ENCODE measurements at places on chromosomes 1 and 21.
A peak's percentile ranks its signal among the peaks of the same experiment; 100 is the strongest.

DNA sequence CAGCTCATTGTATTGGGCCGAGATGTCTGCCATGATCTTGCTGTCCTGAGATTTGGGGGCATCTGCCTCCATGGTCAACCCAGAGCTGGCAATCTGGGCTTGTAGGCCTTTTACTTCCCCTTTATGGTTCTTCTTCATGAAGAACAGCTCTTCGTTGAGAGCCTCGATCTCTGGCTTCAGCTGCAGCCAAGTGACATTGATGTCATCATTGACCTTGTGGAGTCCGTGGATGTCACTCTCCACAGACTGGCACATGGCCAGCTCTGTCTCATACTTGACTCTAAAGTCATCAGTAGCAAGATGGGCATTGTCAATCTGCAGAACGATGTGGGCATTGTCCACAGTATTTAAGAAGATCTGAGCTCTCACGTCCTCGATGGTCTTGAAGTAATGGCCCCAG is 29.2 kb downstream of the RAP1A start:
- DNase-seq, result no peak

DNA sequence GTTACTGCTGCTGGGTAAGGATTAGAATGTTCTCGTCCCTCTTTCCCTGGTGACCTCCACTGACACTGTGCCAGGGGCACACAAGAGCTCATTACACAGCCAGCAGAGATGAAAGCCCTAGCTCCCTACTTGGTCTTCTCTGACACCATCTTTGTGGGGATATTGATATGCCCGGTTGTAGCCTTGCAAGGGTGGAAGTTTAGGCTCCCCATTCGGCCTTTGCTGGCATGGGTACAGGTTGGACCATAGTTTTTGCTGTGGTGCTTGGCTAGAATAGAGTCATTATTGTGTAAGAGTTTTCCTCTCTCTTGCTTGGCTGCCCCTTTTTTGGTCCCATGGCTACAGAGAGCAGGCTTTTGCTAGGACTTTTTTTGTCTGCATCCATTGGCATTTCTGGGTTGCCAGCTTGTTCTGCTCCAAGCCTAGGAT is 12.3 kb downstream of the RAB4A start:
- no peak for DNase-seq

GRCh38 chr21:27352885-27353284 is 386.0 kb upstream of the ADAMTS5 start:
- DNase-seq, result no peak

DNA sequence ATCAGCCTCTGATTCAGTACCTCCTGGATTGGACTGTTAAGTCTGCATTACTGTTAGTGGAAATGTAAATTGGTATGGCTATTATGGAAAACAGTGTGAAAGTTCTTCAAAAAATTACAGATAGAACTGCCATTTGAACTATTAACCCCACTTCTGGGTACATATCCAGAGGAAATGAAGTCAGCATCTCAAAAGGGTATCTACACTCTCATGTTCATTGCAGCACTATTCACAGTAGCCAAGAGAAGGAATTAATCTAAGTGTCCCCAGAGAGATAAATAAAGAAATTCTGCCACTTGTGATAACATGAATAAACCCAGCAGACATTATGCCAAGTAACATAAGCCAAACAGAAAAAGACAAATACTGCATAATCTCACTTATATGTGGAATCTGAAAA is 676.0 kb downstream of the PLA2G4A start:
- no peak for DNase-seq

- peak; percentile 49 for DNase-seq
Measured at GRCh38 chr1:25922056-25922970, 16.1 kb upstream of the STMN1 start.

GRCh38 chr1:208934933-208935332 is 648.6 kb upstream of the CAMK1G start:
- DNase-seq, result no peak

GRCh38 chr1:25804244-25804963 is 4.4 kb downstream of the SELENON start:
- DNase-seq, result no peak

DNA sequence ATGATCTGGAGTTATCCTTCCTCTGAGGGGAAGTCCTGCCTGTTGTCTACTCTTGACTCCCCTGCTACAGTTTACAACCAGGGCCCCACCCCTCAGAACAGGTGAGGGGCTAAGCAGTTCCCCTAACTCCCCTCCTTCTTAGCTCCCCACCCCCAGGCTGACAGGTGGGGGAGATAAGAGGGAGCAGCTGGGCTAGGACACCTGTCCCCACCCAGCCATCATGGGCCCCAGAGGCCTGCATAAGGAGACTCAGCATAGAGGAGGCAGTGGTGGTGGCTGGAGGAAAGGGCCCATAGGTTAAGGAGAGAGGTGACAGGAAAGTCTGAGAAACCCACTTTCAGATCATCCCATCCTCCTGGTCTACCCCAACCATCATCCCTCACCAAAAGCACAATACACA is 6.8 kb downstream of the MEF2D start:
- no peak for DNase-seq

DNA sequence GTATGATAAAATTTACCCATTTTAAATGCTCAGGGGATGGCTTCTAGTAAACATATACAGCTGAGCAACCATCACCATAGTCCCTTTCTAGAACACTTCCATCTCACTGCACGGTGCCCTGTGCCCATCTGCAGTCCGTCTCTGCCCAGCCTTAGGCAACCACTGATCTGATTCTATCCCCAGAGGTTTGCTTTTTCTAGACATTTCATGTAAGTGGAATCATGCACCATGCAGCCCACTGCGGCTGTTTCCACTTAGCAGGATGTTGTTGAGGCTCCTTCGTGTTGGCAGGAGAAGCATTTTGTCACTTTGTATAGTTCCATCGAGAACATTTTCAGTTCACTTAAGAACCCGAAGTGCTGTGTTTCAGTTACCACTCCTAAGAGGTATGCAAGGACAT is 27.8 kb upstream of the VAMP3 start:
- DNase-seq, result no peak

DNA sequence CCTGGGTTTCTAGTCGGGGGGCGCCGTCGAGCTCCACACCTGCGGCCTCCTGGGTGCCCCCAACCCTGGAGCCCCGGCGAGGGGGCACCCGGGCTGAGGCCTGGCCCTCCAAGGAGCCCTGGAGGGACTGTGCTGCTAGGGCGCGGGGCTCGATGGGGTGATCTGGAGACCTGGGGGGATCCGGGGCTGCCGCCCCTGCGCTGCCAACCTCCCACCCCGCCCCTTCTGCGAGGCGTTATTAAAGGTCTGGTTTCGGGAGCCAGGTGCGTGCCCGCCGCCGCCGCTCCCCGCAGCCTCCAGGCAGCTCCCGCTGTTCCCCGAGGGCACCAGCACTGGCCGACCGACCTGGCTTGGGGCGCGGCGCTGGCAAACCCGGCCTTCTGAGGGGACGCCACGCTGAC is 746 bp upstream of the POFUT2 start:
- no peak for DNase-seq

DNA sequence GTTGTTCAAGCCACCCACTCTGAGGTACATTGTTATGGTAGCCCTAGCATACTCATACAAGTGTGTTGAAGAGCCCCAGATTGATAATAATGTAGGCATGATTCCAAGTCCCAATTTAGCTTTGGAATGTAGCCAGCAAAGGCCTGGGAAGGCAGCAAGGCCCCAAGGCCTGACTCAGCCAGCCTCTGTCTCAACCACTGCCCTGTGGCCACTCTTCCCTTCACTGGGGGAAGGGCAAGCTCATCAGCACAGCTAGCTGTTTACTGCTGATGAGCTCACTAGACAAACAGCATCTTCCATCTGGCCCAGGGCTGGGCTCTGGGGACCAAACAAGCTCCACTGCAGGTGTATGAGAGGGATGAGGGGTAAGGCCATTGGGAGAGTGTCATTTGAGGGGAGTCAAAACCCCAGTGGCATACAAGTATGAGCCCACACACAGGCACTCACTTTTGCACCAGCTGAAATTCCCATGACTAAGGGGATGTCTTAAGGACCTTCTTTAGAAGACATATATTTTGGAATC is 2.2 kb upstream of the IRF6 start:
- no peak for DNase-seq

DNA sequence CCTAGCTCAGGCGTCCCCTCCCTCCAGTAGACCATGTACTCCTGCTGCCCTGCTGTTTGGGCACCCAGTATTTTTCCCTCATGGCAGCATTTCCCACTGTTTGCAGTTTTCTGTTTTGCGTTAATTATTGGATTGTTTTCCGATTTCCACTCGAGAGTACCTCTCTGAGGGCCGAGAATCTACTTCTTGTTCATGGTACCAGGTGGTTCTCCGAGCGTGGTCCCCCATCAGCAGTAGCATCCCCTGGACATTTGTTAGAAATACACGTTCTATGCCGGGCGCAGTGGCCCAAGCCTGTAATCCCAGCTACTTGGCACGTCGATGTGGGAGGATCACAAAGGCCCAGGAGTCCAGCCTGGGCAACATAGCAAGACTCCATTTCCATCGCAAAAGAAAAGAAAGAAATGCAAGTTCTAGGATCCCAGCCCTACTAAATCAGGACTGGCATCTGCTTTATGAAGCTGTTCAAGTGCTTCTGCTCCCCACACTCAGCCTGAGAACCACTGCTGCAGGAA is 690 bp downstream of the RRP1 start:
- DNase-seq, result no peak

DNA sequence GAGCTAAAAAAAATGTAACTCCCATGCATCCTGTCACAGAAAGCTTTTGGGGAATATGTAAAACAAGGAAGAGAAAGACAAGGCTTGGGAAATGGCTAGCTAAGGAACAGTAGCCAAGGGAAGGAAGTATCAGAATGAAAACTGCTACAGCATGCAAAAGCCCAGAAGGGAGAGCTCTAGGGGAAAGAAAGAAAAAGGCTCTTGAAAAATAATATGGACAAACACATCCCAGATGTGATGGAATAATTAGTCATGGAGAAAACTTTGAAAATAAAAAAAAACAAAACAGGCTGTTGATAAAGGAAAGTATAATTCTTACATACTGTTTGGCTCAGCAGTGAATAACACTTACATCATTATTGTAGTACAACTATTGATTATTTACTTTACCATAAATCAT is 47.9 kb upstream of the VCAM1 start:
- no peak for DNase-seq

- no peak for DNase-seq
Measured at GRCh38 chr1:205751036-205751651, 1.2 kb upstream of the NUCKS1 start.

DNA sequence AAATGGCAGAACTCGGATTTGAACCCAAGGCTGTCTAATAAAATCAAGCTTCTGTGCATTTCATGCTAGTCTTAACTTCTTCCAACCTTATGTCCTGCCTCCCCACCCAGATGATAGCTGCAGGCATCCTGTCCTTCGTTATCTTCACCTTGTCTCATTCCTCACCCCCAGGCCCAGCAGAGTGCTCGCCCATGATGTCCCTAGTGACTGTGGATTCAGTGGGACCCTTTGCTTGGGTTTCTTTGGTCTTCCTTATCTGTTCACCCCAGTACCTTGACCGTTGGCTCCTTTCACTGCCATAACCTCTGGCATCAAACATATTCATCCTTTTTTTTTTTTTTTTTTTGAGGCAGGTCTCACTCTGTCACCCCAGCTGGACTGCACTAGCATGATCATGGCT is 5.6 kb upstream of the BSDC1 start:
- no peak for DNase-seq

DNA sequence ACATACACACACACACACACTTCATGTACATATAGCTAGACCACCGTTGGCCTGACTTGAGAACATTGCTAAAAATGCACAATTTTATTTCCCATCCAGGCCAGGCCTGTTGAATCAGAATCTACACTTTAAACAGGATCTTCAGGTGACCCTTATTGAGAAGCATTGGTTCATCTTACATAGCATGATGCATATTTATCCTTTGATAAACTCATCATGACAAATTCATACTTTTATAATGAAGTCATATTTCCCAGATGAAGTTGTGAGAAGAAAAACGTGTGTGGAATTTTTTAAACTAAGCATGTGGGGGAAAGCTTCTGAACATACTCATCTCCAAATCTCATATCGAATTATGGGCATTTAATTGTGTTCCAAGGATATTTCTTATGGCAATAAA is 877.7 kb downstream of the MRPL39 start:
- no peak for DNase-seq

GRCh38 chr21:32974653-32975052 is 51.1 kb upstream of the OLIG2 start:
- DNase-seq, result no peak

DNA sequence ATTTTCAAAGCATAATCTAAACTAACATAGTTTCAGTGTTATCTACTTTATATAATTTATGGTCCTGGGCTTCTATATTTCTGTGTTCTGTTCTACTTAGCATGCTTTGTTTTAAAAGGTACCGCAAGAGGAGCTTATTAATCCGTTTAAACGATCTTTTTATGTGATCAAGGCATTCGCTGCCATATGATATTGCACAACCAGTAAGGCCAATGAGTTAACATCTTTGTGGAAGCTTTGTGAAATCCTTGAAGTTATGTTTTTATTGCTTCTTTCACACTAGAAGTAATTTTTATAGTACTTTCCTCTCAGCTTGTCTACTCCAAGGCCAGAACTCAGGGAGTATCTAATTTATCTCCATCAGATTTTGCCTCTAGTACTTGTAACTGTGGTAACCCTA is 8.9 kb downstream of the LRRC8C start:
- no peak for DNase-seq

DNA sequence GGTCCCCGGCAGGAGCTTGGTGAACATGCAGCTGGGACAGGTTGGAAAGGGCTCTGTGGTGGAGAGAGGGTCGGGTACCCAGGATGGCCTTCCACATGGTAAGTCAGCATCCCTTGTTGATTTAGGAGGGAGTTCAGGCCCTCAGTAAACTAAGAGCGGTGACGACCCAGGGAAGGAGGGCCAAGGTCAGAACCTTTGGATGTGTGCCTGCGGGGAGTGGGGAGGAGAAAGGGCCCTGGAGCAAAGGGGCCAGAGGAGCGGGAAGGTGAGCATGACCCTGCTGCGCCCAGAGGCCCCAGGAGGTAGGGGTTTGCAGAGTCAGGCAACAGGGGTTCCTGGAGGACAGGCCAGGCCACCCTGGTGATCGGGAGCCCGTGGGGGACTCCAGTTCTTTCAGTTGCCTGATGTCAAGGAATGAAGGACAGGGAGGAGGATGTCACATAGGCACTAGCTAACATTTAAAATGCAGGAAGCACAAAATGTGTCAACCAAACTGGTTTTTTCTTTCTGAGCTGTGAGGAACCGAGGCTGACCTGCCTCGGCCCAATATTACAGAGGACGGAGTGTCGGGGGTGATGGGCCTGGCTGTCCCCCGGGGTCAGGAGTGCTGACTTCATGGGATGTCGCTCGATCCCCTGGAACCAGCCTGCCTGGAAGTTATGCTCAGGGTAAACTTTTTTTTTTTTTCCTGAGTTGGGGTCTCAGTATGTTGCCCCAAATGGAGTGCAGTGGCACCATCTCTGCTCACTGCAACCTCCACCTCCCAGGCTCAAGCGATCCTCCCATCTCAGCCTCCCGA is 117.4 kb upstream of the SLC45A1 start:
- DNase-seq, result no peak

DNA sequence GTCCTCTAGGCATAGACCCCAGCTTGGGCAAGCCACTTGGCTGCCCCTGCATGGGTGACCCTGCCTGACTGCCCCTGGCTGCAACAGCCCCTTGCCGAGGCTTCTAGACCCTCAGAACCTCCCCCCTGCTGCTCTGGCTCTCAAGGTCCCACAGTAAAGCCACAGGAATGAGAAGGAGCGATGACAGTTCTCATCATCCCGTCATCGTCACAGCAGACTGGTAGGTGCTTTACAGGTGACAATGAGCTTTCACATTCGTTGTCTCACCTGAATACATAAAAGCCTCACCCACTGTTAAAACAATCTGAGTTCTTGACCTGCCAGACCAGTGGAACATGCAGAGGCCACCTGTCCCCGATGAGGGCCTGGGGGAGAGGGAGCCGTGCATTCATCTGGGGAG is 36.0 kb upstream of the GPR157 start:
- no peak for DNase-seq

Measured in NCI-H1417 treated with DMSO at 0.1 percent for 48 hours (cell line).